ENCODE measurements at places on chromosomes 7 and 10.
A peak's percentile ranks its signal among the peaks of the same experiment; 100 is the strongest.

GRCh38 chr10:29643771-29644501 lies 9.2 kb upstream of the SVIL start:
- peak; percentile 75 for DNase-seq

GRCh38 chr10:17123961-17124360 lies 5.7 kb downstream of the CUBN start:
- no peak for DNase-seq

DNA sequence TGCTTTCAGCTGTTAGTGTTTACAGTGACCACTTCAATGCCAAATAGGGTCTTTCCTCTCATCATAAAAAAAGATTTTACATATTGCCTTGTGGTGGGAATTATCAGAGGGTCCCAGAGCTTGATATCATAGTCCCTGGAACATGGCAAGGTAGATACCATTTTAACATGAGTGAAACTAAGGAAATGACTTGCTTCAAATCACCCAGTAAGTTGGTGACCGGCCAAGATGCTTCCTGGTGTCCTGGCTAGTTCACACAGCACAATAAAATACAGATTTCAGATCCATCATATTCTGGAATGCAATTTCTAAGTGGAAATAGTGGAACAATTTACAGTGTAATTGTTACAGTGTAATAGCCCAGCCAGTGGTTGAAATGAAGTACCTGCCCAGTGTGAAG lies 36.6 kb downstream of the CNNM1 start:
- DNase-seq, result no peak

DNA sequence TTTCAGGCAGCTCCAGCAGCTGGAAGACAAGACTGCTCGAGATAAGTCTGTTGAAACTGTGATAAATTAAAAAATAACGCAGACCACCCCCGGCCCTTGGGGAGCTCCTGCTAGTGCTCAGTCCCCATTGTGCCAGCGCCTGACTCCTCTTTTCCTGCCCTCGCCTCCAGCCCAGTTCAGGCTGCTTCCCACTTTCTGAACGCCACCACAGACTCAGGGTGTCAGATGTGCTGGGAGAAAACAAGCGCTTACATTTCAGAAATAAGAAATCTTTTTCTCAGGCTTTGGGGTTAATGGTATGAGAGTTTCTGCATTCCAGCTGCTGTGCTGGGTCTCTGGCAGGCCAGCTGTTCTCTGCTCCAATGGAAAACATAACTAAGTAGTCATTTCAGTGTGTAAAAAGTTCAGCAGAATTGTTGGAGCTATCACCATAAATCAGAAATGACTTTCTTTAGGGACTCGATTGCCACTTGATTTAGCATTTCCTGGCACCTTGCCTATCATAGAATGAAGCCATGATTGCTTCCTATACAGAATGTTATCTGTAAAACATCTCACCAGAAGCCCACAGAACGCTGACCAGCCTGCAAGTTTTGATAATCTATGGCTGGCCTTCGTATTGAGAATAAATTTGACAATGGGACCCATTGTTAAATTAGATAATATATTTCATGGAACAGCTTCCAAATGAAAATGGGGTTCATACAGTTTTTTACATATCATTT lies 257.0 kb upstream of the ZNF32 start:
- no peak for DNase-seq

GRCh38 chr7:123231021-123232000 lies 31.5 kb upstream of the SLC13A1 start:
- no peak for DNase-seq

DNA sequence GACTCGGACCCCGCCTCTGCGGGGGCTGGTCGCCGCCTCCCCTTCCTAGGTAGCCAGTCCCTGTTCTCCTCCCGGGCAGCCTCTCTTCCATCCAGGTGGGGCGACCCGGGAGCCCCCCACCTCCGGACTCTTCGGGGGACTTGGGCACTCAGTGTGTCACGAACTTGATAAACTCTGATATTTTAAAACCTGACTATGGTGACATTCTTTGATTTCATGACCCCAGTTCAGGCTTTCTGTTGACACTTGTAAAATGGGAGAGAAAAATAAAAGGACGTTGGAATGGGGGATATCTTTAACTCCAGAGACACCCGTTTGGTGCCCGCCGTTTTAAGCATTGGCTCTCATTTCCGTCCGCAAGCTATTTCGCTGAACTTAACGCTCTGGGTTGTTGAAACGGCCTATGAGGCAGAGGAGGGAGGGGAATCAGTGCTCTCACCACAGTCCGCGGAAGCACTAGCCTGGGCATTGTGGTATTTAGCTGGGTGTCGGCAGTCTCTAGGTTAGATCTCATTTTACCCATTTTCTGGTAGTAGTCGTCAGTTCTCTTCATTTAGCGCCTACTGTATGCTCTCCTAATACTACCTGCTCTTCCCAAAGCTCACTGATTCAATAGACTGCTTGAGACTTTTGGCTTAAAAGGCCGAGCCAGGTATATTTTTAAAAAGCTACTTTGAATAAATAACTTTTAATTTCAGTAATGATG lies 738 bp downstream of the VPS26A start:
- DNase-seq, result no peak

All from ascending aorta (tissue), 2 donors.